Spleen (tissue), 13 donors: ENCODE measurements at places on chromosomes 2 and 18. TPM values are rescaled to one million over a fixed set of nuclear protein-coding genes. Genes with fewer than 3 reads are reported as not detected.

GRCh38 chr2:170610615-170611014 lies 104.5 kb upstream of the SP5 start:
- DNase-seq, result no peak

GRCh38 chr2:31049264-31049663 lies 89.0 kb downstream of the GALNT14 start:
- no peak for DNase-seq

The GPR55 gene
- 5.2 TPM for total RNA-seq

- no peak for DNase-seq
Measured at GRCh38 chr2:176554101-176555048, 285.1 kb downstream of the MTX2 start.

- DNase-seq, result no peak
Measured at GRCh38 chr18:40930211-40930882, 1024.7 kb upstream of the PIK3C3 start.

The CLEC4F gene
- total RNA-seq, result 4.8 TPM

GRCh38 chr2:74759986-74760385 lies 73.9 kb upstream of the HK2 start:
- DNase-seq, result no peak

DNA sequence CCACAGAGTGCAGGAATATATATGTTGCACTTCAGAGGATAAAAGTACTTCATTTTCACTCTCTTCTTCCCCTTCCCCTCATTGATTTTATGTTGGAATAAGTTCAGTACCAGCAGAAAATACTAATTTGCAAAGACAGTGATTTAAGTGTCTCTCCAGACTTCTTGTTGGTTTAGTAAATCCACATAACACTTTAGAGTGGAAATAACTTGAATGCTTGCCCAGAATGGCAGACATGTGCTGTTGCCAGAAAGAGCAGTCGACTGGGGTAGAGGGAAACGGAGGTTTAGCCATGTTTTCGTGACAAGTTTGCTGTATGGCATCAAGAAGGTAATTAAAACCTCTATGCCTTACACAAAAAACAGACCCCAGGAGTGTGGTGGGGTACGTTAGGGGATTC lies 246.0 kb upstream of the CXCR4 start:
- no peak for DNase-seq

- DNase-seq, result peak; percentile 13
Measured at GRCh38 chr18:12770469-12771219, 67.8 kb downstream of the PSMG2 start.
